ENCODE measurements at places on chromosomes 7 and 10. TPM values are rescaled to one million over a fixed set of nuclear protein-coding genes. Genes with fewer than 3 reads are reported as not detected.

STRIP2 gene
- 0.19 TPM for total RNA-seq

CALCR gene
- total RNA-seq, result 0.51 TPM

DNAJC12 gene
- total RNA-seq, result 1.0 TPM

NAT16 gene
- total RNA-seq, result not detected

ARMS2 gene
- total RNA-seq, result 0.42 TPM

SLC39A12 gene
- total RNA-seq, result 0.35 TPM

ANKRD30A gene
- 3.5 TPM for total RNA-seq

MUC12 gene
- 0.32 TPM for total RNA-seq

DHTKD1 gene
- total RNA-seq, result 21.5 TPM

CALHM3 gene
- total RNA-seq, result not detected

CHCHD2 gene
- total RNA-seq, result 249 TPM

FXYD4 gene
- total RNA-seq, result not detected

JCAD gene
- total RNA-seq, result 31.7 TPM

CALML5 gene
- total RNA-seq, result not detected

ZNF365 gene
- not detected for total RNA-seq

ASZ1 gene
- not detected for total RNA-seq

ANKRD61 gene
- total RNA-seq, result 0.45 TPM

MKX gene
- total RNA-seq, result 0.55 TPM

IFIT1B gene
- total RNA-seq, result not detected

DRGX gene
- not detected for total RNA-seq

SDK1 gene
- total RNA-seq, result 7.5 TPM

TIAL1 gene
- 97.6 TPM for total RNA-seq

MSANTD7 gene
- 8.6 TPM for total RNA-seq

CLDN3 gene
- total RNA-seq, result not detected

ARHGAP19 gene
- total RNA-seq, result 7.9 TPM

TAS2R5 gene
- 1.1 TPM for total RNA-seq

GRID2IP gene
- total RNA-seq, result not detected

HYCC1 gene
- 70.5 TPM for total RNA-seq

MYH16 gene
- total RNA-seq, result not detected

MMP21 gene
- 0.29 TPM for total RNA-seq

CYP2C19 gene
- total RNA-seq, result 0.19 TPM

HKDC1 gene
- 0.10 TPM for total RNA-seq

OR2A7 gene
- 3.8 TPM for total RNA-seq

NUDT13 gene
- 1.7 TPM for total RNA-seq

DUSP5 gene
- total RNA-seq, result 32.4 TPM

TLX1 gene
- not detected for total RNA-seq

LRIT2 gene
- not detected for total RNA-seq

DLG5 gene
- total RNA-seq, result 30.6 TPM

LRRC18 gene
- not detected for total RNA-seq

IFIT2 gene
- 3.8 TPM for total RNA-seq

IQCE gene
- 14.4 TPM for total RNA-seq

ARHGAP22 gene
- total RNA-seq, result 8.8 TPM

MAT1A gene
- 0.13 TPM for total RNA-seq

RSPH10B2 gene
- total RNA-seq, result not detected

ASB10 gene
- total RNA-seq, result not detected
